ENCODE measurements at places on chromosomes 12 and 14. TPM values are rescaled to one million over a fixed set of nuclear protein-coding genes. Genes with fewer than 3 reads are reported as not detected.

RFX4 gene
- not detected for total RNA-seq

GRIP1 gene
- 4.7 TPM for total RNA-seq

SYNE2 gene
- total RNA-seq = 51.6 TPM

PTCSC3 gene
- not detected for total RNA-seq

ACSM4 gene
- total RNA-seq = not detected

ORAI1 gene
- 12.0 TPM for total RNA-seq

CLEC4E gene
- not detected for total RNA-seq

CREBL2 gene
- 12.4 TPM for total RNA-seq

POC1B gene
- total RNA-seq = 11.2 TPM

CD69 gene
- total RNA-seq = 0.22 TPM

CPM gene
- total RNA-seq = 4.3 TPM

RNASE2 gene
- total RNA-seq = not detected

KRT78 gene
- not detected for total RNA-seq

FSCB gene
- under 0.01 TPM for total RNA-seq

ACRBP gene
- not detected for total RNA-seq

CLEC12A gene
- total RNA-seq = not detected

ASCL1 gene
- total RNA-seq = not detected

EPYC gene
- not detected for total RNA-seq

CRADD gene
- total RNA-seq = 14.9 TPM

RPGRIP1 gene
- not detected for total RNA-seq

Data from placental epithelial cell (primary cell).